ENCODE measurements at places on chromosomes 12 and 14.

GRCh38 chr14:104734991-104735779, 11.2 kb downstream of the ADSS1 start:
- no peak for DNase-seq

GRCh38 chr14:64807551-64807950, 72.2 kb downstream of the SPTB start:
- DNase-seq = no peak

GRCh38 chr12:123264642-123265041, 7.0 kb downstream of the CDK2AP1 start:
- DNase-seq = no peak

GRCh38 chr12:44342371-44342770, 506.5 kb downstream of the TMEM117 start:
- no peak for DNase-seq

Data from substantia nigra (tissue), 51 donors.